ENCODE measurements at places on chromosomes 5 and 9.

- DNase-seq = no peak
Measured at GRCh38 chr5:10233505-10233904, 16.2 kb downstream of the ATPSCKMT start.

DNA sequence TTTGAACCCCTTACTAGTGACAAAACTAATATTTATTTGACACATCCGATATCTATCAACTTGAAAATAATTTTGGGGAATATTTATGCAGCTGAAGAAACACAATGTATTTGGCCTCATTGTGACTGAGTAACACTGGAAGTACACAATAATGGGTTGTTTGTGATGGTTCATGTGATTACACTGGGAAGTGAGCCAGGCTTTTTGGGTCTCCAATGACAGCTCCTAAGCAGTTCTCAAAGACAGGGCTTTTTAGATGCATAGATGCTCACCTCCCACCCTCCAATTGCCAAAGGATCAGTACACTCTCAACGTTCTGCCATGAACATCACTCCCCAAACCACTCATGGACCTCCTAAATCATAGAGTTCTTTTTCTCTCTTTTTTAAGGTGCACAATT, 170.0 kb downstream of the SLC24A2 start:
- no peak for DNase-seq

DNA sequence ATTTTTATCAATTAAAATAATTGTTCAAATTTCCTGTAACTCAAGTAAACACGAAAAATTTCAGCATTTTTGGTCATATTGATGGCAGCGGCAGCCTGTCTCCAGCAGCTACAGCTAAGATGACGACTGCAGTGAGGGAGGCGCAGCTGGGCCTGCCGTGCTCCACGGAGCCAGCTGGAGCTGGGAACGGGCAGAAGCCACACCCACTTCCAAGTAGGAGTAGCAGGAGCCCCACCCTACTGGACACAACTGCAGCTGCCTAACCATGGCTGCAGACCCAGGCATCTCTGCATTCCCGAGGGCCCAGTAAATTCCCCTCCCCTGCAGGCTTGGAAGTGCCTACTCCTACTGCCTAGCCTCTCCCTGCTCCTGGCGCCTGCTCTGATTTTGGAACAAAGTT, 2031.7 kb downstream of the EFNA5 start:
- no peak for DNase-seq

DNA sequence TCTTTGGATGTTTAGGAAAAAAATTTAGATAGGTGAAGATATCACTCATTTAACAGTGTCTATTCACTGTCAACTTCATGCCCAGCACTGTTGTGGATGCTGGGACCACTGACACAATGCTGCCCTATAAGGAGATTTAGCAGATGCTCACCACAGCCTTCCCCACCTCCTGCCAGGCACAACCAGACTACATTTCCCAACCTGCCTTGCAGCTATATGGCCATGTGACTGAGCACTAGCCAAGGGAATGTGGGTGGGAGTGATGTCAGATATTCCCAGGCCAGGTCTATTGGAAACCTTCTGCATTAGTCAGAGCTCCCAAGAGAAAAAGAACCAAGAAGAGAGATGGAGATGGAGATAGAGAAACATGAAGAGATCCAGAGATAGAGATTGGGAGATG, 302.6 kb upstream of the TAS2R1 start:
- DNase-seq = no peak

DNA sequence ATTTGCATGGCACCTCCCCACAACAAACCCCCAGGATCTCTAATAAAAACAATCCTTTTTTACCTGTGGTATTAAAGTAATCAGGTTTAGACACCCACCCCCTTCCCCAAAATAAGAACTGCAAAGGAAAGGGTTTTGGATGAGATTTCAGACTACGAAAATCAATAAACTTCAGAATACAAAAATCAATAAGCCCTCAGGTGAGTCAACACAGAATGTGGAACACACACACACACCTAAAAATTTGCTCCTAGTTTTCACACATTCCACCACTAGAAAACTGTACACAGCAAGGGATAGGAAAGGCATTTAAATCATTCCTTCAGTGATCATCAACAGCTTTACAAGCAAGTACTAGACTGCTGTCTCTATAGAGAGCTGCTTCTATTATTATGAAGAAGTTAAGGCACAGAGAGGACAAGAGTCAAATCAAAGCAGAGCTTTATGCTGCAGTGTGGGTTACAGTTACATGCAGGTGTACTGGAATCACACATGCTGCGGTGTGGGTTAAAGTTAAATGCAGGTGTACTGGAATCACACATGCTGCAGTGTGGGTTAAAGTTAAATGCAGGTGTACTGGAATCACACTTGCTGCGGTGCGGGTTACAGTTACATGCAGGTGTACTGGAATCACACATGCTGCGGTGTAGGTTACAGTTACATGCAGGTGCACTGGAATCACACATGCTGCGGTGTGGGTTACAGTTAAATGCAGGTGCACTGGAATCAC, 36.3 kb downstream of the PFDN1 start:
- no peak for DNase-seq

- no peak for DNase-seq
Measured at GRCh38 chr5:147734894-147735293, 47.6 kb downstream of the JAKMIP2 start.

DNA sequence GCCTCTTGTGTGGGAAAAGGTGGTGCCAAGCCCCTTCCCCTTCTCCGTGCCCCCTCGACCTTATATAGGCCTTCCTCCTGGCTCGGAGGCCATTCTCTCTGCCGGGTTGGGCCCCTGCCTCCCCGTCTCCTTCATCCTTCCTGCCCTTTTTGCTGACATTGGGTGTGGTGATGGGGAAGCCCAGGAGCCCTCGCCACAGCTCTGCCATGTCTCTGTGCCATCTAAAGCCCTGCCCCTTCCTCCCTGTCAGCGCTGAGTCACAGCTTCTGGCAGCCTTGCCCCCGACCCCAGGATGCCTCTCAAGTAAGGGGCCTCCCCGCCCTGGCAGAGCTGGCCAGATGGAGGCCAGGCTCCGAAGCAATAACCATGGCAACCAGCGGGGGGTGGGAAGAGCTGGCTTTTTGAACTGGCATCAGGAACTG, 30.4 kb downstream of the JADE2 start:
- peak; percentile 80 for DNase-seq

DNA sequence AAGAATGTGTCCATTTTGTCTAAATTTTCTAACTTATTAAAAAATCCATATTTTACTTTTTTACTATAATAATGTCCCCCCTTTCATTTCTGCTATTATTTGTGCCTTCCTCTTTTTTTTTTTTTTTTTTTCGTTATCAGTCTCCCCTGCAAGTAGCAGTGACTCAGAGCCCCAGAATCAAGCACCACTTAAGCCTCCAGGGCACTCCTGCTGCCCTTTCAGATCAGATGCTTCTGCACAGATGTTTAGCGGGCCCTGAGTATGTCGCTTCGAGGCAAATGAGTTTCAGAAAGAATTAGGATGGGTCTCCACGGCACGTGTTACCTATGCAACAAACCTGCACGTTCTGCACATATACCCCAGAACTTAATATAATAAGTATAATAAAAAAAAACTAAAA, 11.7 kb downstream of the MED7 start:
- DNase-seq = no peak

DNA sequence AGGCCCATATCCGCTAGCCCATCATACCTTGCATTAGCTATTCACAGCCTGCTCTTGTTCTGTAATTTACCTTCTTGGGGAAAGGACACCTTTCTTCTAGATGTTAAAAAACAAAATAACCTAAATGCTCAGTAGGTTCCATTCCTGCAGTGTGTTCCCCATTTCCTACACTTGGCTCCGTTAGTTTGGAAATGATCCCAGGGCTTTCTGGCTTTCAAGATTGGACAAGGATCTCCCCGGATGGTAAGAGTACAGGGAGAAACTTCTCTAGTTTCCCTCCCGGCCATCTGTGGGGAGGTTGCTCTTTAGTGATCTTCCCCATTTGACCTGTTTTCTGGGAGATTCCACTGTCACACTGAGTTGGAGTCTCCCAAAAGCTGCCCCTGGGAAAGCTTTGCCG, 27.3 kb upstream of the STC2 start:
- peak; percentile 19 for DNase-seq

- no peak for DNase-seq
Measured at GRCh38 chr5:89967771-89968444, 441.6 kb downstream of the CETN3 start.

DNA sequence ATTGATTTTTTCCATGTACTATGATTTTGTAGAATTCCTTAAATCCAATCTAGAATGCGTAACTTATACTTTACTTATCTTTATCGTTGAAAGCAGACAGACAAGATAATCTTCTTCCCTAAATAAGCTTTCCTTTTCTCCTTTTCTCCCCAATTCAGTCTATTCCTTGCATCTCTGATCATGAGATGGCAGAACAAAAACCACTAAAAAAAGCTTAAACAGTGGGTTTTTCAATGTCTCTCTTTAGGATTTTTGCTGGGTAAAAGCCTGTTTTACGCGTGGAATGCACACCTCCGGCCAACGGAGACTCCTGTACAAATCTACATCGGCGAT, 755 bp downstream of the CDKN2B start:
- DNase-seq = no peak

- no peak for DNase-seq
Measured at GRCh38 chr9:76876098-76876497, 29.8 kb downstream of the PRUNE2 start.

GRCh38 chr9:131053896-131054295, 42.4 kb upstream of the AIF1L start:
- no peak for DNase-seq

- no peak for DNase-seq
Measured at GRCh38 chr5:180970875-180971274, 17.8 kb upstream of the BTNL3 start.

- DNase-seq = no peak
Measured at GRCh38 chr9:18126831-18127498, 347.0 kb upstream of the ADAMTSL1 start.

DNA sequence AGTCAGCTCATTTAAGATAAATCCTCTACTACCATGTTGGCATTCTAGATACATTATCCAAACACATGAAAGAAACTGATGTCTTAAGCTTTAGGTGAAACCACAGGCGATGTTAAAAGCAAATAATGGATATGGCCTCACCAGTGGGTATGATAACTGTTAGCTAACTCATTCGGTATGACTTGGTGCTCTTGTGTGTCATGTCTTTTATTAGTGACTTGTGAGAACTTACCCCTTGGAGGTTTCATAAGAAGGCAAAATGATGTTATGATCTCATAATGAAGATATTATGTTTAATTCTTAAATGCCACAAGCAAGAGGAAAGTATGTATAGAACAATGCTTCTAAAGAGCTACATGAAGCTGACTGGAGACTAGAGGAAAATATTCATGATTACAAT, 1227.0 kb downstream of the EFNA5 start:
- DNase-seq = no peak
